Stimulated activated CD4-positive, alpha-beta T cell treated with anti-CD3 and anti-CD28 coated beads, Interleukin-2, amount 100 ng/mL, for 4 hours (primary cell): ENCODE measurements at places on chromosomes 3 and 15.

- DNase-seq: no peak
Measured at GRCh38 chr3:38297947-38298711, 16.0 kb downstream of the SLC22A14 start.

DNA sequence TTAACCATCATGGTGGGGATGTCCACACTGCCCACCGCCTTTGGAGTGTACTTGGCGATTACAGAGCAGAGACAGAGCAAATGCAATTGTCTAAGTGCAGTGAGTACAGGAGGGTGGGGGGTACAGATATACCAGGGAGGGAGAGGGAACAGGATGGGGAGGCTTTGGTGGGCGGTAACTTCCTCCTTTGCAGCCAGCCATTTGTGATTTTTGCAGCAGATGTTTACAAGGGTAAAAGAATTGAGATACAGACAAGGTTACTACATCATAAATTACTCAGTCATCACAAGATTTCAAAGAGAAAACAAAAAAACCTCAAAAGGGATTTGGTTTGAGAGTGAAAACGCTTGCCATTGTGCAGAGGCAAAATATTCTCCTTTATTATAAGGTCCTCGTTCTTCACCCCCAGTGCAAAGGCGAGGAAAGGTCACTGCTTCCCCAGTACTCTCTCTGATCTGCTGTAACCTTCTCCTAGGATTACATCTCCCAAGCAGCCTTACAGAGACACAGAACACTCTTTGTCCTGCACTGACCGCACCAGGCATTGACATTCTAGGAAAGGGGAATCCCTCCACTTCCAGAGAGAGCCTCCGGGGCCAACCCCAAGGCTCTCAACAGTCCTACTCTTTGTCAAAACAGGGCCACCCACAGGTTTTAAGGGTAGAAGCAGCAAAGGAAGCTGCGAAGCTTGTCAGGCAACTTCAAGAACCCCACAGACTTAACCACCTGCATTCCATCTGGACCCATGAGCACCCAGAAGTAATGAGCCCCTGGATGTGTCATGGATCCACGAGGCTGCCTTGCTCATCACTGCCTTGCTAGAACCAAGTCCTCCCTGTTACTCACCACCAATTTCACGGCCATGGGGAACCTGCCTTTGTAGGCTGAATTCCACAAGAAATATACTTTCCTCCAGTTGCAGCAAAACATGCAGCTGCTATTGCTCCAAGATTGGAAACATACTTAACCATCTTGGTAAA, 117.3 kb downstream of the ADAMTS17 start:
- DNase-seq: no peak

GRCh38 chr3:180743813-180744590, 64.7 kb upstream of the CCDC39 start:
- no peak for DNase-seq

DNA sequence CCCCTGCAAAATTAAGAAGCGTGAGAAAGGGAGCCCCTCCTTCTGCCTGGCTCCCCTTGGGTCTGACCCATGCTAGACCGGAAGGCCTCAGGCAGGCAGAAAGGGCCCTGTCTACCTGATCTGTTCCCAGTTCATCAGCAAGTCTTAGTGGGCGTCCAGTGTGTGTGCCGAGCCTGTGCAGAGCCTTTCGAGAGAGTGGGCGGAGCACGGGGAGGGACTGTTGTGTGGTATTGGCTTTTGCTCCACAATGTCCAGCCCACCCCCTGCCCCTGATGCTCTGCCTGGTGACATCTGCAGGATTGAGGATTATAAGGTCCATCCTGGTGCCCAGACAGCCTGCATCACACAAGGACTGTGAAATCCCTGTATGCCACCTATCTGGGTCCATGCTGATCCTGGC, 82.9 kb downstream of the CHDH start:
- DNase-seq: no peak
